ENCODE measurements at places on chromosomes 5 and 9.

DNA sequence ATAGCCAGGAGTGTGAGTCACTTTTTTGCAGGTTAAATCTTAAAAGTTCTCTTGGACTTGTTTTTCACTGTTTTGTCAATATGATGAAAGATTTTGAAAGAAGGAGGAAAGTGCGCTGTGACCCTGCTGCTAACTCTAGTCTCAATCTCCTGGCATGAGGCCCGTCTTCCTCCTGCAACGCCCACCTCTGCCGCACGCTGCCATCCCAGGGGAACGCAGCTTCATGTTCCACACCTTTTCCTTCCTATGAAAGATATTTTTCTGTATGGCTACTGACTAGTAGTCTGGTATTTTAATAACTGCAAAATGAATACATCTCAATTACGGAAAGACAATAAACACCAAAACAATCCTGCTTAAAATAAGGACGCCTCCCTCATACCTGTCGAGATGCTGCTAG, 8.3 kb downstream of the PPIC start:
- DNase-seq, result no peak

- DNase-seq, result no peak
Measured at GRCh38 chr5:119743927-119744326, 114.6 kb downstream of the FAM170A start.

DNA sequence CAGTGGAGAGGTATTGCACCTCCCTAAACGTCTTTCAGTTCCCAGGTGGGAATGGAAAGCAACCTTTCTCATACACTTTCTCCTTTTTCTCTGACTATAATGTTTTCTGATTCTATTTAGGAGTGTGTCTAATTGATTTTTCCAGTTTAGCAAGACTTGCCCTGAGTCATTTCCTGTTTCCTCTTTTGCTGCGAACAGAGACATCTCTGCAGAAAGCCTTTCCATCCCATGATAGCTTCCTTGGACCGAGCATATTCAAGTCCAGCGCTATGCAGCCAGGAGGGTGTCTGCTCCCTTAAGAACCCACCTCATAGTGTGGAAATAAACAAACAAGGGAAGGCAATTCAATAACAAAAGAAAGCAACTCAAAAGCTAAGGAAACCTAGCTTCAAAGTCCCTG, 60.0 kb upstream of the CDH6 start:
- no peak for DNase-seq

GRCh38 chr5:178695556-178695955, 34.9 kb downstream of the ZNF354A start:
- no peak for DNase-seq

DNA sequence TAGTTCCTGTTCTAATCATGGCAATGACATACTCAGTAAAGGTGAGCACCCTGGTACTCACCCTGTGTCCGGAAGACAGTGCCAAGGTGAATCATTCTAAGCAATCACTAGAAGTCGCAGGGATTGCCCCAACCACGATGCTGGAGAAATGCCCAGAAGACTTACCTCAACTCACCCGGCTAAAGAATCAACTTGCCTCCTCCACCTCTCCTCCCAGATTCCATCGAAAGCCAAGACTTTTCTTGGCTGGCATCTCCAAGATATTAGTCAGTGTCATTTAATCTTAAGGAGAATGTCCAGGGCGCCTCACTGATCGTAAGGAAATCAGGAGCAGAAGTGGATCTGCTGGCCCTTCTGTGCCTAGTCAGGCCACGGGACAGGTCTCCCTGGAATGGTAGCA, 204.9 kb downstream of the ERCC6L2 start:
- no peak for DNase-seq

GRCh38 chr5:16791036-16791705, 144.9 kb downstream of the MYO10 start:
- peak; percentile 44 for DNase-seq

DNA sequence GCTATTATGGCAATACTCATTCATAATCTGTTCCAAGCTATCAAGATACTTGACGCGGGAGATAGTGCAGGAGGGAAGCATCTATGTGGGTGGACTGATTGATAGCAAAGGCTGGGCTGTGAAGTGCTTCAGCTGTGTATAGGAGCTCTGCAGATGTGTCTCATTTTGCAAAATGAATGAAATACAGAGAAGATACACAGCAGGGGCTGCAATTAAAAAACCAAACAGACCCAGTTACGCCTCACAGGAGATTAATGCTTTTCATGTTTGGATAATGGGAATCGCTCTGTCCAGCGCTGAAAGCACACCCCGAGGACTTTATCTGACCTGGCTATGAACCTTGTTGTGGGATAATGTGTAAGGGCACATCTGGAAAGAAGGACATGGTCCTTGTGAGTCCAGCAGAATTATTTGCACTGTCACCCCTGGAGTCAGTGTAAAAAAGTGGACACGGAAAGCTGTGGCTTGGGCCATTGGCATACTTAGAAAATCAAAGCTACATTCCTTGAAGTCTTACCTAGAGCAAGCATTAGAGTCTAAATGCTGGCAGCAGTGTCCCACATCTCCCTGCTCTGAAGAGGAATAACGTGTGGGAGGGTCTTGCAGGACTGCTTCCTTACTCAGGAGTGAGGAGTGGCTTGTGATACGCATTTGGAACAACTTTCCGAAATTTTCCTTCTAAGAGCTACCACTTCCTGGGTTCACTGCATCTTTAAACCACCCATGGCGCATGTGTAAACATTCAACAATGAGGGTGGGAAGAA, 2.6 kb downstream of the SH3RF2 start:
- DNase-seq, result no peak

GRCh38 chr9:117488659-117489058, 73.8 kb upstream of the ASTN2 start:
- no peak for DNase-seq

- no peak for DNase-seq
Measured at GRCh38 chr9:16727452-16728136, 142.9 kb downstream of the BNC2 start.

- DNase-seq, result no peak
Measured at GRCh38 chr9:28938981-28939380, 1365.7 kb upstream of the C9orf72 start.

- no peak for DNase-seq
Measured at GRCh38 chr9:24961762-24962161, 416.1 kb upstream of the IZUMO3 start.

GRCh38 chr9:120950421-120951388, 24.1 kb upstream of the TRAF1 start:
- no peak for DNase-seq

DNA sequence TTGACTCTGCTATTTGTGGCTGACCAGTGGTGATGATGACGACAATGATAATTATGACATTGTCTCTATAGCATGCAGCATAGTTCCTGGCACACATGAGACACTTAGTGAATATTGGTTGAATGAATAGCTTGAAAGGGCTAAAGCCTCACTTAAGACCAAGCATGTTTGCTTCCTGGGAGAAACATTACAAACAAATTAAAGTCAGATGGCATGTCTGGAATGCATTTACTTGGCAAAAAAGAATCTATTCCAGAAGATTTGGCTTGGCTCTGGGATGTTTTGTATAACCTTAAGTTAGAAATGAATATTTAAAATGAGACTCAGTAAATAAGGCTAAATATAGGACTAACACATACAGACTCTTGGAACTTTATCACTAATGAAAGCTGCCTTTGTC, 21.6 kb downstream of the GAS1 start:
- DNase-seq, result no peak

GRCh38 chr5:94977437-94977836, 307.5 kb downstream of the MCTP1 start:
- no peak for DNase-seq

DNA sequence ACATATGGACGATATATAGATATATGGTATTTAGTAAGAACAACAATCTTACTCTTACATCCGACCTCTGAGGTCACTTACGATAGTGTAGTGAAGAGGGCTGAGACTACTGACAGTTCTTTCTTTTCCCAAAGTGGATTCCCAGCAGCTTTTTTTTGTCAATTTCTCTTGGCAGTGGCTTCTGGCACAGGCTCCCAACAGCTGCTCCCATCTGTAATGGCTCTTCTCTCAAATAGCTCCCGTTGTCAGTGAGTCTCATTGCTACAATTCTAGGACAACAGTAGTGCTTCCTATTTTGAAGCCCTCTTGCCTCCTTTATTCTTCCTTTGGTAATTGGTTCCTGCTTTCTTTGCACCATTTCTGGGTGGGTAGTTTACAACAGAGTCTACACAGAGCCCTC, 68.4 kb downstream of the SLC25A46 start:
- DNase-seq, result no peak

DNA sequence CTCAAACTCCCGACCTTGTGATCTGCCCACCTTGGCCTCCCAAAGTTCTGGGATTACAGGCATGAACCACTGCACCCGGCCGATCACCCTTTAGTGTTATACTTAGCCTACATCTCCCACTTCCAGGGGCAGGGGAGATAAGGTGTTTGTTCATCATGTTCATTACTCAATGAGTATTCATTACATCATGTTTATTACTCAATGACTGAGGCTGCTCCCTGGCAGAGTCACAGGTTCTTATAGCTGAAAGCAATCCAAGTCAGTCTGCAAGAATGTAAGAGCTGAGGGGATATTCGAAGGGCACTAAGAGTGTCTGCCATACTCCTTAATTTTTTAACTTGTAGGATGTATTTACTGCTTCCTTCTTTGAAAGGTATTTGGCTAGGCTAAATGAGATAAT, 214.2 kb downstream of the SPATA31D1 start:
- DNase-seq, result no peak

GRCh38 chr5:65127161-65127901, 354.4 kb downstream of the ADAMTS6 start:
- DNase-seq, result no peak

Measured in stimulated activated CD4-positive, alpha-beta T cell treated with anti-CD3 and anti-CD28 coated beads, Interleukin-12 subunit alpha, Interleukin-12 subunit beta, amount 100 ng/mL, for 48 hours (primary cell).